ENCODE measurements at places on chromosomes 4 and X.
A peak's percentile ranks its signal among the peaks of the same experiment; 100 is the strongest.

DNA sequence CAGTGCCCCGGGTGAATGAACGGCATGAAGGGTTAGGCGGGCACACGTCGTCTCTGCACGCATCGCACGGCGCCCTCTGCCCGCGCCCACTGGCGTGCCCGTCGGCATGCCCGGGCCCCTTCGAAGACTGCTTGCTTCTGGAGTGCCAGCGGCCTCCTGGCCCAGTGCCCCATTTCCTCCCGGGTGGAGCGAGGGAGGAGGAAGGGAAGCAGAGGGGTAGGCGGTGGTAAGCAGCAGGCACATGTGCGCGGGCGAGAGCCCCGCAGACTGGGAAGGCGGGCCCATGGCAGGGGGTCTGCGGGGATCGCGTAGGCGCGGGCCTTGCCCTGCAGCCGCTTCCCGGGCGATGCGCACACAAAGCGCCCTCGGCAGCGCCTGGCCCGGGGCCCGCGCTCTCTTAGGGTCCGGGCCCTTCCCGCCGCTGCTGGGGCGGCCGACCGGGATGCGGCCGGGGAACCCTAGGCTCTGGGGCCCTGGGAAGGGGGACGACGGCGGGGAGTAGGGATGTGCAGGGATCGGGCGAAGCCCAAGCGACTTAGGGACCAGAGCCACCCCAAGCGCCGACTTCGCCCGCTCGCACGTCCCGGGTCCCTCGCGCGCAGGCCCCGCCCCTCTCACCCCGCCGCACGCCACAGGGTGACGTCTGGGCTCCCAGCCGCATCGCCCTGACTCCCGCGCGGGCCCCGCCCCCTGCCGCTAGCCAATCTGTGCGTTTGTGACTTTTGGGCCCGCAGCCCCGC is 866 bp upstream of the EMD start:
- no peak for DNase-seq

- DNase-seq = no peak
These were observed 252.9 kb upstream of the SMIM31 start for GRCh38 chr4:164501074-164501473.

DNA sequence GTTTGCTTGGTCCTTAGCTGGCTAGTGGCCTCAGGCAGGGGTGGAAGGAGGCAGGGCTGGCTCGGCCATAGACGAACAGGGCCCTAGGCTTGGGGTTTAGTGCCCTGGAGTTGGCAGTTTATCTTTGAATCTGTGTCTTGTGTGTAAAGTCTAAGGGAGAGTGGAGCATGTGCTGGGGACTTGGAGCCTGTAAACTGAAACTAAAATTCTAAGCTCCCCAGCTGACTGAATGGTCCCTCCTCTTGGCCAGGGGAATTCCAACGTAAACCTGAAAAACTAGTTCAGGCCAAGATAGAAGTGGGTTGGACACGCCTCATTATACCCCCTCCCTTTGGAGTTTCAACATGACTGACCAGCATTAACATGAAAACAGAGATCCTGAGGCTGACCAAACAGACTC is 46.1 kb upstream of the GPR78 start:
- no peak for DNase-seq

GRCh38 chr4:37452952-37453280 is 208.4 kb downstream of the NWD2 start:
- DNase-seq = peak; percentile 47

DNA sequence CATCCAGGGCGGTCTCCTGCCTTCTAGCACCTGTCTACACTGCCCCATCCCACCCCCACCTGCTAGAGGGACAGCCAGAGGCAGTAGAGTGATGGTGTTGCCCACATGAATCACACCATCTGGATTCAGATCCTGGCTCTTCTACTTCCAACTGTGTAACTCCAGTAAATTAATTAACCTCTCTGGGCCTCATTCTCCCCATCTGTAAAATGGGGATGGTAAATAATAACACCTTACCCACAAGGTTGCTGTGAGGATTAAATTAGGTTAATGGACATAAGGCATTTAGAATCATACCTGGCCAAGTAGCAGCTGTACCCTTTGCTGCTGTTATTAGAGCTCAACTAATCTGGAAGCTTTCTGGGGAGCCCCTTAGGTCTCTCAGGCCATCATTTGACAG is 149.6 kb upstream of the BCOR start:
- DNase-seq = no peak

DNA sequence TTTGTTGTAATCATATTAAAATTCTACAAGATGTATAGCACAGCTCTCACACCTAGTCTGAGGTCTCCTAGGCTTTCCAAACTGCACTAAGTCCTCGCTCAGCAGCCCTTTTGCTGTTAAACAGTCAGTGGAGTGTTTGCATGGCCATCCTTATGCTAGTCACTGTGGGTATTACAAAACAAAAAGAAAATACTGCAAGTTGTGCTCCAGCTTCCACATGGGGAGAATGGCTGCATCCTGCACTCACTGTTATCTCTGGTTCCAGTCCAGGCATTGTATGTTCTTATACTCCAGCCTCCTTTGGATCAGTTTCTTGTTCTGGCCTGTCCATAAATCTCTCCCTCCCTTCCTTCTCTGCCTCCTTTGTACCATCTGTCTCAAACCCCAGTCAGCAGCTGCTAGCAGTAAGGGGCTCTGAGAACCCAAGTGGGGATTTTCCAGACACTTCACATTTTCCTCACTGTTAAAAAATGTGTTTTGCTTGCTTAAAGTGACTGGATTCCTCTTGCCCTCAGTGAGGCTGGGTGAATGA is 38.5 kb upstream of the BMP15 start:
- no peak for DNase-seq

- DNase-seq = no peak
These were observed 9.3 kb downstream of the RAB40A start for GRCh38 chrX:103510031-103510430.

- DNase-seq = no peak
These were observed 161.6 kb upstream of the HCCS start for GRCh38 chrX:10949541-10949940.

GRCh38 chr4:169690787-169691186 is 67.0 kb downstream of the HPF1 start:
- no peak for DNase-seq

- DNase-seq = no peak
These were observed 104.9 kb downstream of the CLNK start for GRCh38 chr4:10579648-10580047.

- no peak for DNase-seq
These were observed 22.3 kb upstream of the XPNPEP2 start for GRCh38 chrX:129716507-129716906.

DNA sequence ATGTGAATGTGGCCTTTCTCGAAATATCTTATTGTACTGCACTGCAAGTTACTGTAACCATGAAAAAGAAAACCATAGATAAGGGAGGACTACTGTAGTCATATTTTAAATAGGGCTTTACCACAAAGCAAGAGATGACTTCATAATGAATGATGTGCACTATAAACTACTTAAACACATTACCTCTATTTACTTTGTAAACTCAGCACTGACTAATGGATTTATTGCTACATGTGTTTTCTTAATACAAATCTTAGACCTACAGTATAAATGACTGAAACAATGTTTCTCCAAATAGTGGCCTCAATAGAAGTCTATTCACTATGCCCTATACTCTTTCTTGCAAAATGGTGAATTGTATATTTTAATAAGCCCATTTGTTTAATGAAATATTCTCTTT is 61.1 kb downstream of the HDX start:
- DNase-seq = no peak

- no peak for DNase-seq
These were observed 14.9 kb downstream of the HNRNPD start for GRCh38 chr4:82358847-82359246.

- DNase-seq = no peak
These were observed 3.2 kb upstream of the TIGD2 start for GRCh38 chr4:89108091-89108490.

- DNase-seq = no peak
These were observed 41.8 kb upstream of the IL21 start for GRCh38 chr4:122662701-122663100.

- DNase-seq = peak; percentile 20
These were observed 52.8 kb downstream of the FAM47C start for GRCh38 chrX:37060999-37061398.

- no peak for DNase-seq
These were observed 26.0 kb downstream of the PARM1 start for GRCh38 chr4:74958881-74959280.

DNA sequence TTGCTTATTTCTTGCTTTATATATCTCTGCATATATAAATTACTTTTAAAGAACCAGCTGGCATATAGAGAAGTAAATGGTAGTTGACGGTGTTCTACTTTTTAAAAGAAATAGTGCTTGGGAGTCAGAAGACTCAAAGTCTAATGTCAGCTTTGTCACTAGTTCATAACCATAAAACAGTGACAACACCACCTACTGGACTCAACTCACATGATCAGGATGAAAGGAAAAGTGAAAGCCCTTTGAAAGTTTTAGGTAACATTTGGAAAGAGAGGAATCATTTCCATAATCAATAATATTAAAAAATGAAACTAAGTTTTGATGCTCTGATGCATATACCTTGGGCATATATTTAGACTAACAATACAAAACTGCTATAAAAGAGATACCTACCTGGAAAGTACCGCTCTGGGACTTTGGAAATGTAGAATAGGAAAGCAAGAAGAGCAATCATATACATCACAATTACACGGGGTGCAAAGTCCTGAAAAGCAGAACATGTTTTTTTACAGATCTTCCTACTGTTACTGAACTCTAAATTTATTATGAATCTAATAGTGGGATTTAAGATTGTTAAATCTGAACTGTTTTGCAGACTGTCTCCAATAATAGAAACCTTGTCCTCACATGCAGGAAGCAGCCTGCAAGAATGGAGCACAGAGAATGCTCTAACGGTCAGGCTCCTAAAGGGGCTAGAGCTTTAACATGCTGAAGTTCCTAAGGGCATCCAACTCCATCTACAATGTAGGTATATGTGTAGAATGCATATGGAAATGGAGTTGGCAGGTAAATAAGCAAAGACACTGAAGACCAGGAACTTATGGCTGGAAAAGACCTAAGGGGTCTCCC is 15.6 kb downstream of the PAQR3 start:
- no peak for DNase-seq

DNA sequence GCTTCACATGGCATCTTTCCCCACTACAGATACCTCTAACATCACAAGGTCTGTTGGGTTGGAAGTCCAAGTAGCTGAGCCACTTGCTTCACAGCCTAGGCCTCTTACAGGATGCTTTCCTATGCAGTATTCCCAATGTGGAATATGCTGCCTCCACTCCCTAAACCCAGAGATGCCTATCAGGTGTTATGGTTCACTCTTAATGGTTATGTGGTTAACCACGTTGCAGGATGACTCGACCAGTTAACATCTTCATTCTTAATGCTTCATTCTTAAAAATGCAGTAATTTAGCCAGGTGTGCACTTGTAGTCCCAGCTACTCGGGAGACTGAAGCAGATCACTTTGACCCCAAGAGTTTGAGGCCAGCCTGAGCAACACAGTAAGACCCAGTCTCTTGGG is 24.2 kb downstream of the HAUS3 start:
- no peak for DNase-seq

- DNase-seq = no peak
These were observed 15.0 kb upstream of the MSMO1 start for GRCh38 chr4:165312506-165312905.

- no peak for DNase-seq
These were observed 45.9 kb upstream of the RHOH start for GRCh38 chr4:40150932-40151331.

- DNase-seq = no peak
These were observed 48.5 kb downstream of the MAMLD1 start for GRCh38 chrX:150411656-150412055.

- DNase-seq = no peak
These were observed 38.7 kb downstream of the KDM5C start for GRCh38 chrX:53186351-53186750.

GRCh38 chr4:145436796-145437195 is 44.9 kb upstream of the SMAD1 start:
- DNase-seq = no peak

DNA sequence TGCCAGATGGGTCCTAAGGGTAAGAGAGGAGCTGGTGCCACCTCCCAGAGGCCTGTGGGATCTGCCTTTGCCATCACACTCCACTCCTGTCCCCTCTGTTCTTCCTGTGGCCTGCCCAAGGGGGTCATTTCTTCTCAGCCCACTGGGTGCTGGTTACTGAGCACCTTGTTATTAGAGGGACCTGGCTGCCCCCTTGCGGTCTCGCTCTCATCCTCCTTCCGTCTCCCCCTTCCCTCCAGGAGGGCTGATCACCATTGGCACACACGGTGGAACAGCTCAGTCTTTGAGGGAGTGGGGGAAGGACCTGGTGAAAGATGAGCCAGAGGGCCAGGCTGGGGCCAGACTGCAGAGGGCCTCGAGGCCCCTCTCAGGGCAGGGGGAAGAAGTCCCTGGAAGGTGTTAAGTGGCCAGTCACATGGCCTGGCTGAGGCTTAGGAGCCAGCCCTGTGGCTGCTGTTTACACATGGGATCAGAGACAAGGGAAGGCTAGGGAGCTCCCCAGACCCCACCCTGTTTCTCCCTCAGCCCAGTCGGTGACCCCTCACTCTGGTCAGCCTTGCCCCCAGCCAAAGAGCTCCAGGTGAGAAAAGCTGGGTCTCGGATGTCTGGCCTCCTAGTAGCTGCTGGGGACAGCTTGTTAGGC is 68.1 kb downstream of the MTMR1 start:
- DNase-seq = no peak

DNA sequence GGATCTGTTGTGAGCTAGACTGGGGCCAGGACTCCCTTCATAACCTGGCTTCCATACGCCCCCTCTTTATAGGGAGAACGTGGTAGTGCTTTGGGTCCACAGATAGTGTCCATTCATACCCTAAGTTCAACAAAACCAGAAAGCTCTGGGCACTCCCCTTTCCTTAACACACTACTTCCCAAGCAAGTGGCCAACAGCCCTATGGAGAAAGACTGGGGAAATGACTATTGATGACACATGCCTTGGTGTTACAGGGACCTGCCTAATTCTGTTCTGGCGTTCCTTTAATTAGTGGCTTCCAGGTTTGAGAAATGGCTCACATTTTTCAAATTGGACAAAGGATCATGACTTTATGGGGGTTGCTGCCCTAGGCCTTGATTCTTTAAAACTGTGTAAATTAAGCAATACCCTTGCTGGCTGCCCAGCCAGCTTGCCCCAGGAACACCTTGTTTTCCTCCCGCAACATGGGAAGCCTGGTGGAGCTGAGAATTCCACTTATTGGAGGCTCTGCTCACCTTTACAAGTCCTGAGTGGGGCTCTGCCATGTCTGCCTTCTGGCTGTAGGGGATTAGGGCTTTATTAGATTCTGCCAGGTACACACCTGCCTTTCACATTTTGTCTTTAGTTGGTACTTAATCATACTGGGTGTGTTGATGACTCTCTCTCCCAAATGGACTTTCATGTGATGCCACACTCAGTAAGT is 61.1 kb downstream of the RGS12 start:
- DNase-seq = no peak

Data from COLO829 (cell line).